ENCODE measurements at places on chromosomes 1 and 21. TPM values are rescaled to one million over a fixed set of nuclear protein-coding genes. Genes with fewer than 3 reads are reported as not detected.

The BGLAP gene
- total RNA-seq, result 8.7 TPM

The PRRX1 gene
- 4.3 TPM for total RNA-seq

DNA sequence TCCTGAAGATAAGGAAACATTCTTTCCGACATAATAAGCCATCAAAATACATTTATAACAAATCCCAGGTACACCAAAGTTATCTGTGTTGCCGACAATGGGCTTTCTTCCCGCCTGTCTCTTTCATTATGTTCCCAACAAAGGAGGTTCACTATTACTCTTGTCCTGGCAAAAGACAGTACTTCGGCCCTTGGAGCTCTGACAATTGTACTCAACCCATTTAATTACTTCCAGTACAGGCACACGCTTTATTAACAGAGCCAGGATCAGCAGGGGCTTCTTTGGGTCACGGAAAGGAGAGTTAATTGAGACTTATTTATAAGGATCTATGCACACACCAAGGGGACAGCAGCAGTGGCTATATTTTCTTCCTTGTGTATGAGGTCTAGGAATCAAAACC lies 46.6 kb upstream of the DUSP10 start:
- no peaks in the 10 kb centered on the region for H3K27me3 ChIP-seq
- no peaks in the 10 kb centered on the region for H3K36me3 ChIP-seq
- H3K27ac ChIP-seq, result no peak overlapping the region
- DNase-seq, result no peak
- no peak overlapping the region for H3K4me3 ChIP-seq

- H3K4me1 ChIP-seq, result no peaks in the 10 kb centered on the region
- H3K27ac ChIP-seq, result no peak overlapping the region
- H3K27me3 ChIP-seq, result no peaks in the 10 kb centered on the region
Measured at GRCh38 chr21:42679319-42680057, 26.1 kb downstream of the PDE9A start.

DNA sequence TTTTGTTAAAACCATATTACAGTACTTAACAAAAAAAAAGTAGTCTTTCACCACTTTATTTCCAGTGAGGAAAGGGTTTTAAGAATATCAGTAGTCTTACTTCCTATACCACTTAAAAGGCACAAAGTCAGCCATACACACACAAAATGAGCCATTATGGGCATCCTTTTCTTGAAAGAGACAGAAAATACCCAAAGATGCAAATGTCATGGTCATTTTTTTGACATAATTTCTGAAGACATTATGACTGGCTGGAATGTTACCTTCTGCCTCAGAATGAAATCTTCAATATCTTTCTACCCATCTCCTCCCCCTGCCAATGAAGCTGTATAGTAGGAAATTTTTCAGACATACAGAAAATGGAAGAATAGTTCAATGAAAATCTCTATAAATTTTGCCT lies 237.7 kb downstream of the SLC45A1 start:
- H3K36me3 ChIP-seq, result peaks cover 11% of the 10 kb centered on the region
- no peak overlapping the region for H3K27ac ChIP-seq
- no peaks in the 10 kb centered on the region for H3K4me1 ChIP-seq
- H3K27me3 ChIP-seq, result no peaks in the 10 kb centered on the region

- H3K27me3 ChIP-seq, result no peaks in the 10 kb centered on the region
- no peak overlapping the region for H3K27ac ChIP-seq
- H3K4me1 ChIP-seq, result no peaks in the 10 kb centered on the region
- no peaks in the 10 kb centered on the region for H3K36me3 ChIP-seq
Measured at GRCh38 chr1:222583079-222583478, 6.7 kb downstream of the TAF1A start.

- H3K27me3 ChIP-seq, result no peaks in the 10 kb centered on the region
- H3K36me3 ChIP-seq, result no peaks in the 10 kb centered on the region
- peaks cover 7% of the 10 kb centered on the region for H3K4me1 ChIP-seq
- peak; percentile 68 for DNase-seq
- no peak overlapping the region for H3K27ac ChIP-seq
- peak overlapping the region; percentile 46 for H3K4me3 ChIP-seq
Measured at GRCh38 chr1:43147625-43148327, 24.3 kb downstream of the EBNA1BP2 start.

GRCh38 chr1:116359871-116360270 lies 13.2 kb upstream of the ATP1A1 start:
- DNase-seq, result no peak
- no peaks in the 10 kb centered on the region for H3K4me1 ChIP-seq
- no peaks in the 10 kb centered on the region for H3K36me3 ChIP-seq
- H3K27ac ChIP-seq, result no peak overlapping the region

- no peak overlapping the region for H3K4me3 ChIP-seq
- DNase-seq, result no peak
- H3K4me1 ChIP-seq, result no peaks in the 10 kb centered on the region
- H3K27ac ChIP-seq, result no peak overlapping the region
- no peaks in the 10 kb centered on the region for H3K27me3 ChIP-seq
- H3K36me3 ChIP-seq, result no peaks in the 10 kb centered on the region
Measured at GRCh38 chr1:98496256-98496995, 165.1 kb upstream of the SNX7 start.

Data from sigmoid colon (tissue), 7 donors.